ENCODE measurements at places on chromosomes 7 and 10. TPM values are rescaled to one million over a fixed set of nuclear protein-coding genes. Genes with fewer than 3 reads are reported as not detected.

- no peak overlapping the region for H3K27ac ChIP-seq
- H3K36me3 ChIP-seq, result no peaks in the 10 kb centered on the region
- no peak for DNase-seq
- no peaks in the 10 kb centered on the region for H3K27me3 ChIP-seq
- no peaks in the 10 kb centered on the region for H3K4me1 ChIP-seq
- no peak overlapping the region for H3K4me3 ChIP-seq
Measured at GRCh38 chr7:81138870-81139269, 220.0 kb upstream of the SEMA3C start.

- H3K4me3 ChIP-seq, result no peak overlapping the region
- no peaks in the 10 kb centered on the region for H3K4me1 ChIP-seq
- no peak for DNase-seq
Measured at GRCh38 chr7:71303566-71303965, 171.6 kb downstream of the GALNT17 start.

GRCh38 chr7:28990200-28990960 is 32.2 kb upstream of the TRIL start:
- DNase-seq, result no peak
- no peaks in the 10 kb centered on the region for H3K36me3 ChIP-seq
- peaks cover 13% of the 10 kb centered on the region for H3K4me1 ChIP-seq
- no peak overlapping the region for H3K4me3 ChIP-seq
- H3K27ac ChIP-seq, result no peak overlapping the region
- H3K27me3 ChIP-seq, result no peaks in the 10 kb centered on the region

DNA sequence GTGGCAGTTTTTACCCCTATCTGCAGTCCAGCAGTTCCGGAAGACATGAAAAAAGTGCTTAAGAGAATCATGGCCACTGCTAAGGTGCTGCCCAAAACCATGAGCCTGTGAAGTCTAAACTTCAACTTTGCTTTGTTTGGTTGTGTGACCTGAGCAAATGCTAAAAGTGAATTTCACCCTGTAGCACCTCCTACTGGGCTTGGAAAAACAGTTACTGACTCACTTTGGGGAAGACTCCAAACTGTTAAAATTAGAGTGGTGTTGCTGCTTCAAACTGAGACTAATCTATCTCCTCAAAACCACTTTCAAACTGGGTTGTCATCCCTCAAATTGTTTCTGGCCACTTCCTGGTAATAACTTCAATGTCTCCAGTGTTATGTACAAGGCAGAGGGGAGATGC is 21.3 kb downstream of the MKX start:
- H3K27ac ChIP-seq, result no peak overlapping the region
- no peak overlapping the region for H3K4me3 ChIP-seq
- H3K27me3 ChIP-seq, result no peaks in the 10 kb centered on the region
- H3K36me3 ChIP-seq, result no peaks in the 10 kb centered on the region
- no peak for DNase-seq

- H3K4me3 ChIP-seq, result no peak overlapping the region
- H3K4me1 ChIP-seq, result no peaks in the 10 kb centered on the region
- H3K36me3 ChIP-seq, result no peaks in the 10 kb centered on the region
- H3K27me3 ChIP-seq, result no peaks in the 10 kb centered on the region
- no peak overlapping the region for H3K27ac ChIP-seq
- DNase-seq, result no peak
Measured at GRCh38 chr7:145147865-145148264, 312.0 kb upstream of the TPK1 start.

DNA sequence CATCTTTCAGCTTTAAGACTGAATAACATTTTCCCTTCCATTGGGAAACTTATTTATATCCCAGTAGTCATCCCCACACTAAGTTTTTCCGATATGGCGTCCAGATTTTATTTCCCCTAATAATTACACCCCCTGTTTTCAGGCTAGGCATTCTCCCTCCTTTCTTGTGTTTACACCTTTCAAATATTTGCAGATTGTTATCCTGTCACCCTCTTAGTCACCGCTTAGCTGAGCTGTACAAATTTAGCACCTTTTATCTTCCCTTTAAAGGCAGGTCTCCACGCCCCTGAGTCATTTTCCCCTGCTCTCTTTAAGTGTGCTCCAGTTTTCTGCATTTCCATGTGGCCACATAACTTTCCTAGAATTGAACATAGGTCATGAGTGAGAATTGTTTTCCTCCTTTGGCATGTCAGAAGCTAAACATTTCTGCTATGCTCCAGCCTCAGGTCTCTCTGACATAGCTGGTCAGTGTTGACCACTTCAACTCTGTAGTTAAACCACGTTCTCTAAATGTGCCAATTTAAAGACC is 47.4 kb downstream of the LRRC4 start:
- H3K27me3 ChIP-seq, result no peaks in the 10 kb centered on the region
- no peak for DNase-seq
- H3K27ac ChIP-seq, result no peak overlapping the region
- no peaks in the 10 kb centered on the region for H3K36me3 ChIP-seq
- peaks cover 9% of the 10 kb centered on the region for H3K4me1 ChIP-seq

Gene TMEM225B
- total RNA-seq, result not detected

Gene TBX20
- total RNA-seq, result 0.17 TPM

Gene JAKMIP3
- total RNA-seq, result not detected
